ENCODE measurements at places on chromosomes 11 and 22.
A peak's percentile ranks its signal among the peaks of the same experiment; 100 is the strongest.

- DNase-seq: peak; percentile 96
Measured at GRCh38 chr11:71286701-71287643, 34.6 kb upstream of the SHANK2 start.

DNA sequence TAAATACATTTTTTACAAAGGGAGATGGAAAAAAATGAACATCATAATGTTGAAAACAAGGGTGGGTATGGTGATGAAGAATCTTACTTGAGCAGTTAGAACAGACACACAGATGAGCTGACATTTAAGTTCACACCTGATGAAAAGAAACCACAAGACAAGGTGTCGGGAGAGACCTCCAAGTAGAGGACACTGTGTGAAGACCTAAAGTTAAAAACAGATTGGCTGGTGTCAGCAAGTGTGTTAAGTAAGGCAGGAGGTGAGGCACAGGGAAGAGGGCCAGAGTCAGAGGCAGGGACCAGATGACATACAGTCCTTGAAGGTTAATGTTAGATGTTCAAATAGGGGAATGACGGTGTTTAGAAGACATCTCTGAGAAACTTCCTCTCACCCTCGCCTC, 236.8 kb downstream of the FAT3 start:
- DNase-seq: no peak

GRCh38 chr11:35133656-35134055, 5.3 kb upstream of the CD44 start:
- no peak for DNase-seq

DNA sequence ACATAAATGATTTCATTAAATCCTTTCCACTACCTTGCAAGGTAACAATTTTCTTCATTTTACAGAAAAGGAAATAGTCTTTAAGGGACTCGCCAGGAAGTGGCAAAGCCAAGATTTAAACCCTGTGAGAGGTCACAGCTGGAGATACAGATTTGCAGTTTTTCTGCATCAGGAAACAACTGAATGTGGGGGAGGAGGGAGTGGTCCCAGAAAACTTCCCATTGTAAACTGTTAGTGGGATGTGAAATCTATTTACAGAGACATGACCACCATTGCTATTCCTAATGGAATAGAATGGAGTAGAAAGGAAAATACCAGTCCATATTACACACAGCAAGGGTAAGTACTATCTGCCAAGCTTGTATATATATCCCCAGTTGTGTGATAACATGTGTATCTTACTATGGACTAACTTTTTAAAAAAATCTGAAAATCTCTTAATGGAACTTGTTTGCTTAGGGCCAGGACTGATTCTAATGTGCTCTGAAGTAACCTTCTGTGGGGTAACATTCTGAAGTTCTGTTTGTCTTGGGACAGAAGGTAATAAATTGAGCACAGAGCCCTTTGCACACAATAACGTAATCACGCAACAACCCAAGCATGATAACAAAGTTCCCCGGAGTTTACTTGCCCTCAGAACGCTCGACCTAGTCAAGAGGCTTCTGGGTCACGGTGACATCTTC, 10.9 kb upstream of the TSKU start:
- no peak for DNase-seq

GRCh38 chr11:118820412-118821357, 29.7 kb upstream of the DDX6 start:
- DNase-seq: no peak

DNA sequence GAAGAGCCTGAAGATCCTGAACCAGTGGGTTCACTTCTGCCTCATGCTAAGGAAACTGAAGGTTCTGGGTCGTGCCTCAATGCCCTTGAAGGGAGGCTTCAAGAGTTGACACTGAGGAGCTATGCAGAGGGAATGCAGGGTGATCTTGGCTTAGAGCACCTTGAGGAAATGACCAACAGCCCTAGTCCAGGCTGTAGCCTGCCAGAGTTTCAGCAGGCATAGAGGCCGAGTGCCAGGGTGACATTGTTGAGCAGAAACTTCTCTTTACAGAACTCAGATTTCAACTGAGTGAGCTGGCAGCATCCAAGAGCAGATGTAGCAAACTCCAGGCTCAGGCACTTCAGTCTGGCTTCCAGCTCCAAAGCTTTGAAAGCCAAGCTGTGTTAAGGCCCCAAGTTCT, 23.1 kb upstream of the CAPRIN1 start:
- no peak for DNase-seq

DNA sequence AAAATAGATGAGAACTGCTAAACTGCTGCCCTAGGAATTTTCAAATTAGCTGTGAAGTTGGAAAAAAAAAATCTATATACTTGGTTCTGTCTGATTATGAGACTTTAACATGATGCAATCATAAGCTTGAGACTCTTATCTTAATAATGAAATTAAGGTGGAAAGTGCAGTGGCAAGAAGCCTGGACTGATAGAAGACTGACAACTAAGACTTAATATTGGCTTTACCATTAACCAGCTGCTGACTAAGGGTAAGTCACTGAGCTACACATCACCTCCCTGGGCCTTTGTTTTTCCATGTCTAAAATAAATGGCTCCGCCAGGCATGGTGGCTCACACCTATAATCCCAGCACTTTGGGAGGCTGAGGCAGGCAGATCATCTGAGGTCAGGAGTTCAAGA, 56.9 kb downstream of the SLC35F2 start:
- no peak for DNase-seq

- peak; percentile 95 for DNase-seq
Measured at GRCh38 chr22:31829505-31829904, 75.7 kb downstream of the DEPDC5 start.

DNA sequence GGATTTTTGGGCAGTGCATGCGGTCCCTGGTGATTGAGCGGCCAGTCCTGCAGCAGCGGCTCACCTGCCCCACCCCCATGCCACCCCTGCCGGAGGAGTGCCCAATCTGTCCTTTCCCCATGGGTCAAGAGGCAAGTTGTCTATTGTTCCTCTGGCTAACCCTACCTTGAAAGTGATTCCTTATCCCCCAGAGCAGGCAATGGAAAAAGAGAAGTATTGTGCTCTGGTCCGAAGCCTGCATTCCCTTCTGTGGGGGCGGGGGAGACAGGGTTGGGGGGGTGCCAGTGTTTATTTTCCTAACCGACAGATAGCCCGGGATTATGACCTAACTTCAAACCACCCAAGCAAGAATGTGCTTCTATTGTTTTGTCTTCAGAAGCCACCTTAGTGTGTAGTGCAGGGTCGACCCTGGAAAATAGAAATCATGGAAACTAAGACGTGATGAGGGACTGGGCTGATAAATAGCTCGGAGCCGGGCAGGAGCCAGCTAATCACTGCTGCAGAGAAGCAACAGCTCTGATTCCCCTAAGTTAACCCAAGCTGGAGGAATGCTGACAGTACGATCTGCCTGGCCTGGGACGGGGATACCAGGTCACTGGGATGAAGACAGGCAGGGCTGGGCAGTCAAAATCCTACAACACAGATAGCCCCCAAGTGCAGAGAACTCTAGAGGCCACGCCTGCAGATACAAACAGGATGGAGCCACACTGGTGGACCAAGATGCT, 38.7 kb upstream of the ATXN10 start:
- peak; percentile 20 for DNase-seq

- no peak for DNase-seq
Measured at GRCh38 chr22:24703101-24703500, 71.4 kb downstream of the PIWIL3 start.

- peak; percentile 43 for DNase-seq
Measured at GRCh38 chr22:42468841-42469240, 36.6 kb upstream of the NFAM1 start.

Data from fibroblast of upper back skin (primary cell).